ENCODE measurements at places on chromosomes 5 and 9.
A peak's percentile ranks its signal among the peaks of the same experiment; 100 is the strongest.

DNA sequence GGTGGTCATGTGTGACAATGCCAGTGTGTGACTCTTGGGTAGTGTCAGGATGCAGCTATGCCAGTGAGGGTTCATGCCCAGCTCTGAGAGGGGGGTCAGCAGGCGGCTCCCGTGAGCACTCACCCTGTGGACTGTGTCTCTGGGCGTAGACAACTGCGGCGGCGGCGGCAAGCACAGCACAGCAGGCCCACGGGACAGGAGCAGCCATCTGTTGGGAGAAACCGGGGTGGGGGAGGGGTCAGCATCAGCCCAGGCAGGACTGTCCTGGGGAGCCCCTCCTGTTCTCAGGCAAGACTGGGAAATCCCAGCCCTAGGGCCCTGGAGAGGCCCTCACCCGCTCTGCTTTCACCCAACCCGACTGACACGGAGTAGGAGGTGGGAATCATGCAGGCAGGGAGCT lies 20.8 kb downstream of the CNTFR start:
- no peak for DNase-seq

GRCh38 chr5:64384765-64385164 lies 121.0 kb upstream of the RGS7BP start:
- no peak for DNase-seq

- no peak for DNase-seq
These were observed 416.3 kb downstream of the SPATA31D1 start for GRCh38 chr9:82404881-82405280.

- no peak for DNase-seq
These were observed 7.5 kb upstream of the RMND5B start for GRCh38 chr5:178123094-178123965.

DNA sequence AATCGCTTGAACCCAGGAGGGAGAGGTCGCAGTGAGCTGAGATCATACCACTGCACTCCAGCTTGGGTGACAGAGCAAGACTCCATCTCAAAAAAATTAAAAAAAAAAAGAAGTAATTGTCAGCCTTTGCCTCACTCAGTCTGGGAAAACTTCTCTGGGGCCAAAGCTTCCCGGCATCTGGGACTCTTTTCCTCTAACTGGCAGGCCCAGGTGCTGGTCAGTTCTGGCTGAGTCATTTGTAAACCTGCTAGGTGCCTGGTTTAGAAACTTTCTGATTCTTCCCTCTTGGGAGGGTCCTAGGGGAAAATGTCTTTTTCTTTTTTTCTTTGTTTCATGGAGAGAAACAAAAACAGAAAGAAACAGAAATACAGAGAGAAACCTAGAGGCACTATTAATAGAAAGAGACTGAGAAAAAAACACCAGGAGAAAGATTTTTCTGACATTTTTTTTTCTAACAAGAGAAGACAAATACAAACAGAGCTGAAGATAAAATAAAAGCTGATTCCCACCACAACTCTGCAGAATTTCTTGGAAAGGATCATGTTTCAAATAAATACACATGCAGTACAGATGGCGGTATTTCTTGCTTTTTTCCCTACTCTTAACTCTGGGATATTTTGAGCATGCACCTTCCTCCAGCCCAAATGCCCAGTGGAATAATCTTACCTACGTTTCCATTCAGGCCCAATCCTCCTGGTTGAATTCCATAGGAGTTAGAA lies 22.1 kb upstream of the UBAP2 start:
- DNase-seq = no peak

GRCh38 chr5:28249771-28250415 lies 1211.5 kb upstream of the CDH9 start:
- DNase-seq = no peak

DNA sequence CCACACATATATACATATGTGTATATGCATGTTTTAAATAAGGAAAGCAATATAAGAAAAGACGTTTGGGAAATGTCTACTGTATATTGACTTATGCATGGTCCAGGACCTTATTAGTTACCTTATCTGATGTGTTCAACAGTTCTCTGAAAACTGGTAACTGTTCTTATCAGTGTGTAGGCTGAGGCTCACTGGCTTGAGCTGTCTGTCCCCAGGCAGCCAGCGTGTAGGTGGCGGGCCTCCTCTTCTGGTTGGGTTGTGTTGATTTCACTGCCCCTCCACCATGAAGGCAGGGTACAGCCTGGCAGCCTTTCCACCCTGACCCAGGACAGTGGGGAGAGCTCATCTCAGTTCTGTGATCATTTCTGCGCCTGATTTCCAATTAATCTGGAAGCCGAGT lies 38.7 kb upstream of the SEMA4D start:
- DNase-seq = no peak

DNA sequence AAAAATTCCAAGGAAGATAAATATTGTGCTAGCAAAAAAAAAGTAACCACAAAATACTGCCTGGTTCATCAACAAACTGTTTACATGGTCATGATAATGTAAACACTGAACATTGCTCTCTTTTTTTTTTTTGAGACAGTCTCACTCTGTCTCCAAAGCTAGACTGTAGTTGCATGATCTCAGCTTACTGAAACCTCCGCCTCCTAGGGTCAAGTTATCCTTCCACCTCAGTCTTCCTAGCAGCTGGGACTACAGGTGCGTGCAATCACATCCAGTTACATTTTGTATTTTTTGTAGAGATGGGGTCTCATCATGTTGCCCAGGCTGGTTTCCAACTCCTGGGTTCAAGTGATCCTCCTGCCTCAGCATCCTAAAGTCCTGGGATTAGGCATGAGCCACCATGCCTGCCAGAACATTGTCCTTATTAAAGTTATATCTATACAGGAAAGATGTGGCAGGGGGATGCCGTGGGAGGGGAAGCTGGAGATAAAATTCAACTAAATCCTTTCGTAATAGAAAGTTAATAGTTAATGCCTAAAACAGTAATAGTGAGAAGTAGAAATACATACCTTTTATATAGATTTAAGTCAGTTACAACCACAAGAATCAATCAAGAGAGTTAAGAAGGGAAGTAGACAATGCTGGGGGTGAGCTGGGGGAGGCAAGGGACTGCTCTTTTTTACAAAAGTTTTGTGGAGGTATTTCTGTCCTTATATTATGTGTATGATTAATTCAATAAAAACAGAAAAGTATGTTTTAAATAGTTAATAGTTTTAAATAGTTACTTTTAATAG lies 52.3 kb downstream of the RGMB start:
- no peak for DNase-seq

DNA sequence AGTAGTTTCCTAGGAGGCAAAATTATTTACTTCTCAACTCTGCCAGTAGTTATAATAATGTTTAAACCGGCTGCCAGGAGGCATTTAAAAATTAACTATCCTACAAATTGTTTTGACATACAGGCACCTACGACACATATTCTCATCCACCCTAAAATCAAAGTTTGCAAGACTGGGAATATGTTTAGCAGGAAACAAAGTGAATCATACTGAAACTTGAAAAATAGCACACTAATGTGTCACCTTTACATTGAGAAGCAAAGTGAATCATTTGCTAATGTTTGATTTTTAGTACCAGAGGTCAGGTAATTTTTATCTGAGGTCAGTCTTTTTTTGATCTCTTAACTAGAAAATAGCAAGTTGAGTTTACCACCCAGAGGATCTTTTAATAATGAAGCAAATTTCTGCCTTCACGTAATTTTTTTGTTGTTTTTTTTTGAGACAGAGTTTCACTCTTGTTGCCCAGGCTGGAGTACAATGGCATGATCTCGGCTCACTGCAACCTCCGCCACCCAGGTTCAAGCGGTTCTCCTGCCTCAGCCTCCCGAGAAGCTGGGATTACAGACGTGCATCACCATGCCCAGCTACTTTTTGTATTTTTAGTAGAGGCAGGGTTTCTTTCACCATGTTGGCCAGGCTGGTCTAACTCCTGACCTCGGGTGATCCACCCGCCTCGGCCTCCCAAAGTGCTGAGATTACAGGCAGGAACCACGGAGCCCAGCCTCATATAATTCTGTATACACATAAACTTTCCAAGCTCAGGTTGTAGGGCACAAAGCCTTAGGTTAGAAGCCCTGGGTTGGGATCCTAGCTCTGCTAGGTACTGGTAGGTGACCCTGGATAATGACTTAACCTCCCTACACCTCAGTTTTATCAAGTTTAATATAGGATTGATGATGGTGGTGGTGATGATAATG lies 124.3 kb downstream of the UGCG start:
- DNase-seq = no peak

DNA sequence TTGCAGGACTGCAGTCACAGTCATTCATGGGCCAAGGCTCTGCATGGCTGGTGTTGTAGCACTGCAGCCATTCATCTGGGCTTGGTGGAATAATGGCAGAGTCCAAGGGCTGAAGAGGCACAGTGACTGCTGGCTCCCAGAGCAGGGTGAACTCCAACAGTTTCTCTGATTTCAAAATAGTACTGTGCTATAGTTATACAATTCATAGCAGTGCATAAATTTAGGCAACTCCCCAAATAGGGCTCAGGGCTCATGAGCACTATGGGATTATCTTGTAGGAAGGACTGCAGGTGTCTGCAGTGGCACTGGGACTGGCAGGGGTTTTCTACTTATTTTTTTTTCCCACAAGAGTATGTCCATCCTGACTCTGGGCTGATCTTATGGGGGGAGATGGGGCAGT lies 642.5 kb upstream of the SGCD start:
- no peak for DNase-seq

DNA sequence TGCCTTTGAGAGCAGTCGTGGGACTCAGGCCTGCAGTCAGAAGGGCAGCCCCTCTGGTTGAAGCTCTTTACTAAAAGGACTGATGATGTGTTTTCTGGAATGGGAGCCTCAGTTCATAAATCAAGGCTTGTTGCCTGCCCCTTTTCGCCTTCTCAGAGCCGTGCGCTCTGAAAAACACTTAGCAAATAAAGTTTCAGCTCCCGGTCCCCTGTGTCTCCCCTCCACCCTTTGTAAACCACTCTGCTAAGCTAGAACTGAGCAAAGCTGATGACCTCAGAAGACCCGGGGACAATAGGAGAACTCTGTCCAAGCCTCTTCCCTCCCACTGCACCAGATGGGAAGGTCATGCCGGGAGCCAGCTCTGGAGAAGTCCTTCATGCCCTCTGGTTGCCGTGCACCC lies 39.3 kb upstream of the ADRA1B start:
- DNase-seq = no peak

- no peak for DNase-seq
These were observed 307.6 kb downstream of the ARL15 start for GRCh38 chr5:54002779-54003178.

DNA sequence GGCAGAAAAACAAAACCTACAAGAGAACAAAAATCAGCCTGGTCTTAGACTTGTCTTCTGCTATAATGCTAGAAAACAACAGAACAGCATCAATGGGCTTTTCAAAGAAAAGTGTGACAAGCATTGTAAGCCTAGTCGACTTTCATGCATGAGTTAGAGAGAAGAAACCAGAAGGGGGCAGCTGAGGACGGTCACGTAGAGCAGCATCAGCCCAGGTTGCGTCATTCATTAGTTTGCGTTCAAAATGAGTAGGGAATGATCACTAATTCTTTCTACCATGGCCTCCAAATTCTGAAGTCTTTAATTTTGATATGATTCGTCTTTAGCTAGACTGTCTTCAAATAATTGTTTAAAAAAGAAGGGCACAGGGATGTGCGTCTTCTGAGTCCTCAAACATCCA lies 4.7 kb upstream of the ISCA1 start:
- no peak for DNase-seq

GRCh38 chr5:91906027-91906426 lies 522.9 kb upstream of the ARRDC3 start:
- no peak for DNase-seq

DNA sequence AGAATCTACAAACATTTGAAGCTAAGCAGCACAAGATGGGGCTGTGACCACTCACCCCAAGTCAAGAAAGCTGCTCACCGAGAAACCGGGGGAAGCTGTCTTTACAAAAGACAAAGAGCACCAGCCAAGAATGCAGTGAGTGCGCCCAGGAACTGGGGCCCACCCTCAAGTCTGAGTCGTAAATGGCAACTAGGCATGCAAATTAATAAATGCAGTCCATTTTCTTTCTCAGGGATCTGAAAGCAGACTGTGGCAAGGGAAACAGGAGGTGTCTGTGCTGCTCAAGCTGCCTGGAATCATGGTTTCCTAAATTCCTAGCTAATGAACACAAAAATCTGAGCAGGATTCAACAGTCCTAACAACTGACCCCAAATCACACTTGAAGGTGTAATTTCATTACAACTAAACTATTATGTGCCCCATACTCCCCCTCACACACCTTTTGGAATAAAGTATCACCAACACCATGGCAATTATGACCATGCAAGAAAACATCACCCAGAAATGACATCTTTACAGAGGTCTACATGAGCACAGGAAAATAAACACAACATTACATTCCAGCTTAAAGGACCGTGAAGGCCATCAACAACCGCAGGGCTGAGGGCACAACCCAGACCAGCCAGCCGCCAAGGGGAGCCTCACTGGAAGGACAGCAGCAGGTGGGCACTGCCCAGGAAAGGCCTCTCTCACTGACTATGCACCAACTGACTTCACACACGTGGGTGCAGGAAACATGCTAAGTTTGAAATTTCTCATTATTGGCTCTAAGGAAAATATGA lies 17.6 kb downstream of the NSUN2 start:
- no peak for DNase-seq

- DNase-seq = peak; percentile 46
These were observed 601 bp upstream of the FAF2 start for GRCh38 chr5:176447591-176447977.

GRCh38 chr5:96691503-96692303 lies 29.5 kb downstream of the CAST start:
- DNase-seq = no peak

DNA sequence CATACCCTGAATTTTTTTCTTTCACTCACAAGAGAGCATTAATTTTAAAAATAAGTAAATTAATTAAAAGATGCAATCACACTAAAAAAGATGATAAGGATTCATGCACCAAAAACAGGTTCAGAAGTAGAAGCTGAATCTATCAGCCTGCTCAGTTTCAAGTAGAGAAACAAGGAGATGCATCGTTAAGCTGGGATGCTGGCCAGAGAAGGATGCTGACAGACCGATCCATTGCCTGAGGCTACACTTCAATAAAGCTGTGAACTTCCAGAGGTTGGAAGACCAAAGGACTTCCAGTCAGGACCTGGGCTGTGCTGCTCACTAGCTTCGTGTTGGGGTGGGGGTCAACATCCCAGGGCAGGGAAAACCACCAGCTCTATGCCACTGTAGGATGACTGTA lies 457.7 kb downstream of the EFNA5 start:
- no peak for DNase-seq

- DNase-seq = no peak
These were observed 372.8 kb downstream of the PLK2 start for GRCh38 chr5:58087123-58087522.

- no peak for DNase-seq
These were observed 97.0 kb downstream of the FOCAD start for GRCh38 chr9:20781092-20781491.

GRCh38 chr9:136557036-136557435 lies 11.2 kb upstream of the NOTCH1 start:
- no peak for DNase-seq

DNA sequence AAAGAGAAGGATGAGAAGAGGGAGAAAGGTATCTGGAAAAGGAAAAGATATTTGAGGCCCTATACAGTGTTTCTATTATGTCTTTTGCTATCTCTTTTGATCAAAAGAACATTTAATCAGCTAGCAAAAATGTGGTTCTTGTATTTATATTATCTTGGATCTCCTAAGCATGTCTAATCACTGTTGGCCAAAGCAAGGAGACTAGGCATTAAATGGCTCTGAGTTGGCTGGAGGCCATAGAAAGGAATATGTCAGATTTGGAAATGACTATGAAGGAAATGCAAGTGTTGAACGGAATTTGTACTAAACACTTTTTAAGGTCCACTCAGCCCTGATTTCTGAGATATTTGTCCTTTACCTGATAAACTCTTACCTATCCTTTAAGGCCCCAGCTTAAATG lies 22.4 kb upstream of the THG1L start:
- no peak for DNase-seq

Data from cortex of kidney (tissue), 1 donor.